Erythroblast (primary cell): ENCODE measurements at places on chromosomes 16 and 17.

GRCh38 chr16:496097-496886 lies 31.2 kb upstream of the CAPN15 start:
- no peak for DNase-seq

DNA sequence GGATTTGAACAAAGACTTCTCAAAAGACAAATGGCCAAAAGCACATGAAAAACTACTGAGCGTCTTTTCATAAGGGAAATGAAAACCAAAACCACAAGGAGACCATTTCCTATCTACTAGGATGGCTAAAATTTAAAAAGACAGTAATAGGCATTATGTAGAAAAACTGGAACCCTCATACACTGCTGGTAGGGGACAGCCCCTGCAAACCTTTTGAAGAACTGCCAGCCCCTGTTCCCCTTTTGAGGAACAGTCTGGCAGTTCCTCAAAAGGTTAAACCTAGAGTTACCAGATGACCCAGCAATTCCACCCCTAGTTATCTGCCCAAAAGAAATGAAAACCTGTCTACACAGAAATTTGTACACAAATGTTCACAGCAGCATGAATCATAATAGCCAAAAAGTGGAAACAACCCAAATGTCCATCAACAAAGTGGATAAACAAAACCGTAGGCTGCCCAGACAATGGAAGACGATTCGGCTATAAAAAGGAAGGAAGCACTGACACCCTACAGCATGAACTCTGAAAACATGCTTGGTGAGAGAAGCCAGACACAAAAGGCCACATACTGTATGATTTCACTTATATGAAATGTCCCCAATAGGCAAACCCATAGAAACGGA lies 22.9 kb downstream of the CDIP1 start:
- DNase-seq, result no peak

- peak; percentile 33 for DNase-seq
These were observed 12.1 kb downstream of the NHERF1 start for GRCh38 chr17:74760404-74761105.

GRCh38 chr17:4020096-4020495 lies 55.9 kb upstream of the ATP2A3 start:
- DNase-seq, result no peak

DNA sequence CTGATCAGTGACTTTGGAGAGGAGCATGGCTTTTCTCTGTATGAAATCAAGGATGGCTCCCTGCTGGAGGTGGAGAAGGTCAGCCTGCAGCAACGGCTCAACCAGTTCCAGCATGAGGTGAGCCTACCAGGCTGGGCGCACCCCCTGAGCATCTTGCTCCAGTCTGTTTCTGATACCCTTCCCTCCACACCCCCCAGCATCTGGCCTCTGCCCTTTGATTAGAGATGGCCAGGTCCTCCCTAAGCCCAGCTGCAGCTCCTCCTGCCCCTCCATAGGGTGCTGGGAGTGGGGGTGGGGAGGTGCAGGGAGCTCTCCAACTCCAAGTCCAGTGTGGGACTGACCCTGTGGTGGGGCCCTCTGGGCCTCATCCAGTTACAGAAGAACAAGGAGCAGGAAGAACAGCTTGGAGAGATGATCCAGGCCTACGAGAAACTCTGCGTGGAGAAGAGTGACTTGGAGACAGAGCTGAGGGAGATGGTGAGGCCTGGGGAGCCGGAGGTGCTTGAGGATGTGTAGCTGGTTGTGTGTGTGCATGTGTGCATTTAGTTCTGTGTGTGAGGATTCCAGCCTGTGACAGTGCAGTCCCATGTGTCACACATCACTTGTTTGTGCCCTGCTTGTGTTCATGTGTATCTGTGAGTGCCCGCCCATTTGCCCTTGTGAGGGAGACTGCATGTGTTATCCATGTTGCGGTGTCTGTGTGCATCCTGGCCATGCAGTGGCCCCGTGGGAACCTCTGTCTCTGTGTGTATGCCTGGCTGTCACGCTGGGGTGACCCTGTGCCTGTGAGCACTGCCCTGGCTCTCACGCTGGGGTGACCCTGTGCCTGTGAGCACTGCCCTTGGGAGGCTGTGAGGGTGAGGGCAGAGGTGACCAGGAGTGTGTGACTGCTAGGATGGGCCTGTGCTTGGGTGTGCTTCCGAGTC lies 3.0 kb downstream of the TBKBP1 start:
- no peak for DNase-seq

- no peak for DNase-seq
These were observed 13.1 kb downstream of the CCDC57 start for GRCh38 chr17:82199496-82199895.

DNA sequence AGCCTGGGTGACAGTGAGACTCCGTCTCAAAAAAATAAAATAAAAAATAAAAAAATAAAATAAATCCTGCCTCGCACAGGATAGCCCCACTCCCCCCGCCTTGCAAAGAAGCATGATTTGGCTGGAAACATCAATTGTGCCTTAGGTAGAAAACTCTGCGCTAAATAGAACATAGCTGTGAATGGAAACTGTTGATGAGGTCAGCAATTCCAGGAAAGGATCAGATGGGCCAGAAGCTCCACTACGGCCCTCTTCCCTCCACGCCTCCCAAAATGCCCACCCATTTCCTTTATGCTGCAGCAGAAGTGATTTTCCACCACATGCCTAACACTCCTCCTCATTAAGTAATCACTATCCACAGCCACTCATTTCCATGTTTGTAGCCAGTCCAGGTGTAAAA lies 473.4 kb downstream of the XYLT1 start:
- DNase-seq, result no peak

DNA sequence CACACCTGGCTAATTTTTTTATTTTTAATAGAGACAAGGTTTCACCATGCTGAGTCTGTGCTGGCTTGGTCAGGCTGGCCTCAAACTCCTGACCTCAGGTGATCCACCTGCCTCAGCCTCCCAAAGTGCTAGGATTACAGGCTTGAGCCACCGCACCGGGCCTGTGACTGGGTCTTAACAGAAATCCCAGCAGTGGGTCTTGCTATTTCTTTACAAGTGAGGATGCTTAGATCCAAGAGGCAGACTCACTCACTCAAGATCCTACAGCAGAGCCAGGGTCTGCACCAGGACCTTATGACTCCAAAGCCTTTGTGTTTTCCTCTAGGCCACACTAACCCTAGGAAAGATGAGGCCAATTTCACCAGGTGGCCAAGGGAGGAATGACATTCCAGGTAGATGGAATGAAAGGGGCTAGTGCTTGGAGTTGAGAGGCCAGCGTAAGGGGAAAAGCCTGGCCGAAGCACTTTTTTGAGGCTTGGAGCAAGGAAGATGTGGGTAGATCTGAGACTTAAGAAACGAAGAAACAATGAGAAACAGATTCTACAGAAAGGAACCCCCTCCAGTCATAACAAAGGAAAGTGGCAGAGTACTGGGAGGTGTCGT lies 5.7 kb upstream of the STAT5A start:
- DNase-seq, result no peak

DNA sequence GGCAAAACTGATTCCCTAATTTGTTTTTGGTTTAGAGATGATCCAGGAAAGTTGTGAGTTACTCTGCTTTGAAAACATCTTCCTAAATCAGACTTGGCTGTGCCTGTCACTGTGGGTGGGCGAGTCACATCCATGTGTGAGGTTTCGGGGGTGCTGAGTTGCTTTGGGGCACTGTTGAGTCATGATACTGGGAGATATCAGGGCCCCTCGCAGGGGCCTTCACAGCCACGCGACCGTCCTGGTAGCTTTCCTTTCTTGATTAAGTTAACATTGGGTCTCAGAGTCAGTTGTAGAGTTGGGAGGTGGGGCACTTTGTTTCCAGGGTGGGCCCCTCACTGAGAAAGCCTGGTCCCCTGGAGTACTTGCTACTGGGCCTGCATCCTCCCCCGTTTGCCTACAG lies 58.3 kb upstream of the LGALS9 start:
- peak; percentile 90 for DNase-seq

GRCh38 chr17:47901423-47901822 lies 5.4 kb downstream of the SP2 start:
- no peak for DNase-seq

DNA sequence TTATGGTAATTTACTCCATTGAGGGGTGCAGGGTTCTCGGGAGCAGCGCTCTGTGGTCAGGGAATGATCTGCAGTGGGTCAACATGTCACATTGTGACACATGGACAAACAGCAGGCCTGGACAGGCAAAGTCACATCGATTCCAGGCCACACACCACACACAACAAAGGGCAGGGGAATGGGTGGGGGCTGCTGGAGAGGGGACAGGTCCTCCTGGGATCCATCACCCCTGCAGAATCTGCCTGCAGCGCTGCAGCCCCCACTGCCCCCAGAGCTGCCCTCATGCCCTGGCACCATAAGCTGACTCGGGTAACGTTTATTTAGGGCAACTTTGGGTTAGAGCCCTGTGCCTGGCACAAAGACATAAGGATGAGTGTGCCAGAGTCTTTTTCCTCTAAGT lies 9.1 kb downstream of the PEMT start:
- DNase-seq, result no peak

- no peak for DNase-seq
These were observed 112.5 kb downstream of the MSI2 start for GRCh38 chr17:57368637-57369336.
